HL-60 (cell line): ENCODE measurements at places on chromosomes 1 and 21.

GRCh38 chr1:21244154-21244553, 46.1 kb downstream of the ECE1 start:
- no peak for DNase-seq

DNA sequence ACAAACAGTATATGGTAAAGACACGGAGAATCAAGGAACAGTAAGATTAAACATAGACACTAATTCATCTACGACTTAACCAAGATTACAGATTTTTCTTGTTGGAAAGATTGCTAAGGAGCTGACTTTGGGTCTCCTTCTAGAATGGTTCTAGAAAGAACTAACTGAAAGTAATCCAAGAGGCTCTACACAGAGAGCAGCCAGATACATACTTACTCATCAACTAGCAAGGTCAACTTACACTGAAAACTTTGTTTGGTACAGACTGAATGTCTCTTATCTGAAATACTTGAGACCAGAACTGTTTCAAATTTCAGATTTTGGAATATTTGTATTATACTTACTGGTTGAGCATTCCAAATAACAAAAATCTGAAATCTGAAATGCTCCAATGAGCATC, 5.8 kb downstream of the C21orf91 start:
- DNase-seq, result no peak

- no peak for DNase-seq
These were observed 54.2 kb downstream of the NRIP1 start for GRCh38 chr21:15010645-15011044.

- DNase-seq, result no peak
These were observed 5.1 kb upstream of the ELAVL4 start for GRCh38 chr1:50103615-50104081.

DNA sequence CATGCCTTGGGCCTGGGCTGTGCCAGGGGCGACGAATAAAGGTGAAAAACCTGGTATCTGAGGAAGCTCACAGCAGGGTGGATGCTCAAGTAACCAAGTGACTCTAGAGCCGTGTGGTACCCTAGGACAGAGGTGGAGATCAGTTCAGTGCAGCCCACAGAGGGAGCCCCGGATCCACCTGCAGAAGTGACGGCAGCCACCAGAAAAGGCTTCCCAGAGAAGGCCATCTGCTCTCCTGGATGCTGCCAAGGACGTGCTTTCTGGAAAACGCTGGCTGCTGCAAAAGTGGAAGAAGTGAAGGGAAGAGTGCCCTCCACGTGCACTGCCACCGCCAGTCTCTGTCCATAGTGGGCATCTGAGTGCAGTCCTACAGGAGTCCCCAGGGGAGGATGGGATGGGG, 27.7 kb downstream of the TMCO4 start:
- no peak for DNase-seq

DNA sequence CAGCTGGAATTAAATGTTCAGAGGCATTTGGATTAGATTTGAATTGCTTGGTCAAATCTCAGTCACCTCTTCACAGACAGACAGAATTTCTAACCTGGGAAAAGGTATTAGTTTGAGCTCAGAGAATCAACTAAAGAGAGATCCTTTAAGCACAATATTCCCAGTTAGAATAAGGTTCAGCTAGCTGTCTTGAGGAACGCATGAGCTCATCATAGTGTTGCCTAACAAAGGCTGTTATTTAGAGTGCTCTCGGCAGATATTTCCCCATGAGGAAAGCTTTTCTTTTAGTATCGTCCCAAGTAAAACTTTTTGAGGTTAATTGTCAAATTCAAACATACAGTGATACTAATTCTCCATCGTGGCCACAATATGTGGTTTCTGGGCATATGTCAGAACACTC, 269.9 kb downstream of the HLX start:
- peak; percentile 18 for DNase-seq

DNA sequence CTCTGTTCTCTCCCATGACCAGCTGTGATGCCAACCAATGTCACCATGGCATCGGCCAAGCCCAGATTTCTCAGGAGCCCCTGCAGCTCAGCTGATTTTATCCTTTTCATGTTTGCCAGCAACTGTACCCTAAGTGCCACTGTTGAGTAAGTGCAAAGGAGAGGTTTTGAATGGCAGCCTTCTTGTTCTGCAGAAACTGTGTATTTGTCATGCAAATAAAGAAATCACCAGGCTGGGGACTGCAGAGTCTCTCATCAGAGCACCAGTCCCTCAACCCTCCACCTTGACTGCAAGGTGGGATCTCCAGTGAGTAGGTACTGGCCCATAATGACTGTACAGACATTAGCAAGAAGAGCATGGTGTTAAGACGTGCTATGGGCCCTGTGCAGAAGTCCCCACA, 26.6 kb downstream of the C8B start:
- DNase-seq, result no peak

- DNase-seq, result no peak
These were observed 149.4 kb upstream of the CAMK1G start for GRCh38 chr1:209434066-209434465.

- no peak for DNase-seq
These were observed 336.2 kb upstream of the SGIP1 start for GRCh38 chr1:66197785-66198184.
